ENCODE measurements at places on chromosomes 11 and 22.
A peak's percentile ranks its signal among the peaks of the same experiment; 100 is the strongest.

- DNase-seq: no peak
These were observed 55.8 kb upstream of the RRAS2 start for GRCh38 chr11:14414470-14415461.

- no peak for DNase-seq
These were observed 569 bp upstream of the YPEL1 start for GRCh38 chr22:21736084-21736642.

- no peak for DNase-seq
These were observed 24.6 kb upstream of the ZBTB16 start for GRCh38 chr11:114034956-114035355.

- no peak for DNase-seq
These were observed 96.4 kb upstream of the LDLRAD3 start for GRCh38 chr11:35847473-35847872.

DNA sequence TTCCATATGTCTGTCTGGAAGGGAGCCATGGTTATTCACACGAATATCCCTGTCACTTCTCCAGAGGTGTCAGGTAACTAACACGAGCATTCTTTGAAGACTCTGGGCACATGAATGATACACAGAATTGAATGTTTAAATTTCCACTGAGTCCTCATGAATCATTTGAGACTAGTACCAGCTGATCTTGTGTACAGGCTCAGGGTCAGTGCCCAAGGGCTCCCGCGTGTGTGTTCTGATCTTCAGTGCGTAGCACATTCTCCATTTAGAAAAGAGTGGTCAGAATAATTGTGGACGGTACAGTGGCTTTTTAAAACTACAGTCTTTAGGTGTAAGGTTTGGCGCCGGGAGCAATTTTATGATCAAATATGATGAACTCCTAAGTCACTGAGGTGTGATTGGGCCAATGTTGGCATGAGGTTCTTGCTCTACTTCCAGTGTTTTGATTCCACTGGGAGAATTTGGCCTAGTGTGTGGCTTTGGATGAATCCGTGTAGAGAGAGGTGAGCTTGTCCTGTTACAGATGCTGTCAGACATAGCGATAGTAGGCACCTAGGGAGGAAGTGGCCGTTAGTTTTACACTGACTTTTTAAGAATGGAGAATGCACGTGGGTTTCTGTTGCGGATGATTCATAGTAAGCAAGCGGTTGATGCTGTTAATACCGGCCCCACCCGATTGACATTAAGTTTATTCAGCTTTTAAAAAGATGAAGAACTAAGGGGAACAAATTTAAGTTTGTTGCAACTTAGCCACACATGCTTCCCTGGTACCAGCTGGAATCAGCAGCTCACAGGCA lies 22.2 kb downstream of the NUP50 start:
- DNase-seq: no peak

DNA sequence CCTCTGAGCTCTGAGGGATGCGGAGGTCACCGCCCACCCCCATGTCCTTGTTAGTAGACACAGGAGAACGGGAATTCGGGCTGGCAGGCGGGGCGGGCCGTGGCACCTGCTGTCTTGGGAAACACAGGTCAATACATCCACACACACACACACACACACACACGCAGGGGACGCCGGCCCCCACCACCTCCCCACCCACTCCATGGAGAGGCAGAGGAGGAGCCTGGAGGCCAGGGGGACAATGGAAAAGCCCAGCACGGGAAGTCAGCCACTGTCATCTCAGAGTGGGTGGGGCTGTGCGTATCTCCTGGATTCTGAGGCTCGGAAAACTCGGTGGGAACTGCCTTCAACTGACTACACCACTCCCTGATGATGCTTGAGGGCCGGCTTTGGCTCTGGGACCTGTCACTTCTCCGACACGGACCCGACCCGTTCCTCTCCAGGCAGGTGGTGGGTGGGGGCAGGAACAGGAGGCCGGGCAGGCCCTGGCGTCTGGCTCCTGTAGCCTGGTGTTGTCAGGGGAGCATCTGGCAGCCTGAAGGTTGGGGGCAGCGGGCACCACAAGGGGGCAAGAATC lies 18.5 kb upstream of the TMEM184B start:
- no peak for DNase-seq

DNA sequence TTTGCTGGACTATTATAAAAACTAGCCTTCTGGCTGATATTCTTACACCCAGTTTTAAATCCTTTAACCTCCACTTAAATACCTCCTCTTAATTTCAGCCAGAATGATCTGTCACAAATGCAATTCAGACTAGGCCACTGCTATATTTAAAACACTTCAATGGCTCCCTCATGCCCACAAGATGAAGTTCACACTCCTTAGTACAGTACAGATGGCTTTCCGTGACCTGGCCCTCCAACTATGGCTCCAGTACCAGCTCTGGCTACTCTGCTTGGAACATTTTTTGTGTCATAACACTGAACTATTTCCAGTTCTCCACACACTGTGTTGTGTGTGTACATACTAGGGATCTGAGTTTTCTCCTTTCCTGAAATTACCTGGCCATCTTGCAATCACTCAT lies 353.4 kb downstream of the SOX6 start:
- no peak for DNase-seq

GRCh38 chr11:35065566-35065965 lies 73.4 kb upstream of the CD44 start:
- no peak for DNase-seq

DNA sequence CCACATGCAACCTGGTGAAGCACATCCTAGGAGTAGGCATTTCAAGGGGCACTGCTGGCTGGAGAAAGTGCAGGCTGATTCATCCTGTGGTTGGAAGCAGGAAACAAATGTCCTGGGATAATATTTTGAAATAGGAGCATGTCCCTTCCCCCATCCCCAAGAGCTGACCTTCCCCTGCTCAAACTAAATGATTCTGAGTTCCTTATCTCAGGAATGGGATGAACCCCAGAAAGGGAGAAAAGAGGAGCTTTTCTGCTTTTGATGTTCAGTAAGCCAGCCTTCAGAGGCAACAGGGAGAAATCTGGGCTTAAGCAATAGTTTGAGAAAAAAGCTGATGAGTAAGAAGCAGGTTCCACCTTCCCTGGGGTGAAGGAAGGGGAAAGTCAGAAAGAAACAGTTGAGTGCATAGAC lies 19.5 kb upstream of the SPON1 start:
- DNase-seq: no peak

GRCh38 chr22:46577368-46578249 lies 40.2 kb upstream of the CELSR1 start:
- no peak for DNase-seq

DNA sequence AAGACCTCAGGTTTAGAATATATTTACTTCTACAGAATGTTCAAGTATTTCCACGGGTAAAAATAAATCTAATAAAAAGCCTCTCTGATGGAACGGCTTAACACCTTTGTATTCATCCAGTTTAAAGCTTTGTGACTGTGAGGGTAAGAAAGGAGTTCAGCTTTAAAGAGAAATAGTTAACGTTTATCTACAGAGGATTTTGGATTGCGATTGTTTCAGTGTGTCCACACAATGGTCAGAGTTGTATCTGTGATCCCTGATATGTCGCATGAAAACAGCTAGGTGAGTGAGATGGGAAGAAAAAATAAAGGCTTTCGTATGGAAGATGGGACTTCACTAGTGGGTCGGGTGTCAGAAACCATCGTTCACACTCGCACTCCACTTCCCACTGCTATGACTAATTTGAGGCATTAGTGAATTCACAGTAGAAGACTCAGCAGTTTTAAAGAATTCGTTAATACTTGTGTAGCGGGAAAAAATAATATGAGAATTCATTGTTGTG lies 1.6 kb downstream of the APLP2 start:
- DNase-seq: no peak

DNA sequence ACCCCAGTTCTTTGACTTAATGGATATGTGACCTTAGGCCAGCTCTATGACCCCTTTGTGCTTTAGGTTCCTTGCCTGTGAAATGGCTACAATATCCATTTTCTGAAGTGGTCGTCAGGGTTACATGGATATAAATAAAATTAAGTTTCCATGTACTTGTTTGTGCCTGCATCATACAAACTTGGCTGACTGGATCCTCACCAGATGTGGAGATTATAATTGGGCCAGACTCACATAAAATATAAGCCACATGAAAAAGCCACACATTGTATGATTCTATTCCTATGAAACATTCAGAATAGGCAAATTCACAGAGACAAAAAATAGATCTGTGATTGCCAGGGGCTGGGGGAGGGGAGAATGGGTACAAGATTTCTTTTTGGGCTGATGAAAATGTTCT lies 100.9 kb upstream of the USP47 start:
- no peak for DNase-seq

DNA sequence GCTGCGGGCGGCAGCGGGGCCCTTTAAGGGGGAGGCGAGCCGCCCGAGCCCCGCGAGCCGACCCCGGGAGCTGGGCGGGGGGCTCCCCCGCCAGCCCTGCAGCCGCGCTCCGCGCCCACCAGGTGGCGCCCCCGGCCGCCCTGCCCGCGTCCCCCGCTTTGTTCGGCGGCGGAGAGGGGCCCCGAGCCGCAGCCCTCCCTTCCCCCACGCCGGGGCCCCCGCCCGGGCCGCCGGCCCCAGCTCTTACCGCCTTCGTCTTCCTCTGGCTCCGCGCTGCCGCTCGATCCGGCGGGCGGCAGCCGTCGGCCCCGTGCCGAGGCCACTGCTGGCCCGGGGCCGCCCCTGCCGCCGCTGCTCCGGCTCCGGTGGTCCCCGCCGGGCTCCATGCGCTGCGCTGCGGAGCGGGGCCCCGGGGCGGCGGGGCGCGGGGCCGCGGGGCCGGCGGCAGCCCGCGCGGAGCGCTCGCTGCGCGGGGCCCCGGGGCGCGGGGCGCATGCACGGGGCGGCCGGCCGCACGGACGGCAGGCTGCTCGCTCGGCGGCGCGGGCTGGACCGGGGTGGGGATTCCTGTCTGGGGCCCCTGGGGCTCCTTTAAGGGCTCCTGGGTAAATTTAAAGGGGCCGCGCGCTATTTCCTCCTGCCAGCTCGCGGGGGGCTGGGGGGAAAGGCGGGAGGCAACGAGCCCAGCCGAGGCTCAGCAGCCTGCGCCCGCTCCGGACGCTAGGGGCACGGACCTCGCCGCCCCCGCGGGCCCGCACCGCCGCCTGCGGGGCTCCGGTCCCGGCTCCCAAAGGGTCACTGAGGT lies at the start of gene ZFTA:
ZFTA (minus strand) TSS at position 539 of the 805 bp plus-strand sequence; CDS start at position 386, 153 bp downstream.
- peak; percentile 83 for DNase-seq

DNA sequence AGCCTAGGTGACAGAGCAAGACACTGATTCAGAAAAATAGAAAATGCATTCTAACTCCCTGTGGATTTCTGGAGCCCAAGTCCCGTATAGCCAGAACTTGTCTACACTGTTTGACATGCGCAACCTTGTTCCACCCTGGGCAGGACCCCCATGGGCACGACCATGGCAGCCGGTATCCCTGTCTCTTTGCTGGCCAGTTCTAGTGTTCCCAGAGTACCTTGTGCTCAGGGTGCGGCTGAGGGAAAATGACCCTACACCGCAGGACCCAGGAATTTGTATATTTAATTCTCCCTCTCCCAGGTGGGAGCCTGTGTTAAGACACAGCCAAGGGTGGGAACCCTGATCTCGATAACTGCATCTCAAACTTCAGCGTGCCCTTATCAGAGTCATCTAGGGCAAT lies 36.7 kb upstream of the RIC3 start:
- DNase-seq: no peak

- no peak for DNase-seq
These were observed 27.7 kb upstream of the SHANK2 start for GRCh38 chr11:71279916-71280645.

DNA sequence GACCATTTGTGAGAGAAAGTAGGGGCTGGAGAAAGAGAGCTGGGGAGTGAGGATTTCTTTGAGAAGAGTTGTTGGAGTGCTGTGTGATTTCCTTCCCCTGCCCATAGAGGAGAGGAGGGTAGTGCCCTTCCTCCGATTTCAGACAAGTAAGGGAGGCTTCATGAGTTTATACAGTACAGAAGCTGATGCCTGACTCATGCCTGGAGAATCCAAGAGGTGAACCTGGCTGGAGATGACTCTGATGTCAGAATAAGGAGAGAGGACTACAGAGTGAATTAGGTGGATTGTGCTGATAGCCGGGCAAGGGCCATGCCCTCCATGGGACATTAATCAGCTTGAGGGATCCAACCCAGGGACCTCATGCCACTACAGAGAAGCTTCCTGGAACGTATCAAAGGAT lies 91.6 kb downstream of the FAR1 start:
- DNase-seq: no peak

DNA sequence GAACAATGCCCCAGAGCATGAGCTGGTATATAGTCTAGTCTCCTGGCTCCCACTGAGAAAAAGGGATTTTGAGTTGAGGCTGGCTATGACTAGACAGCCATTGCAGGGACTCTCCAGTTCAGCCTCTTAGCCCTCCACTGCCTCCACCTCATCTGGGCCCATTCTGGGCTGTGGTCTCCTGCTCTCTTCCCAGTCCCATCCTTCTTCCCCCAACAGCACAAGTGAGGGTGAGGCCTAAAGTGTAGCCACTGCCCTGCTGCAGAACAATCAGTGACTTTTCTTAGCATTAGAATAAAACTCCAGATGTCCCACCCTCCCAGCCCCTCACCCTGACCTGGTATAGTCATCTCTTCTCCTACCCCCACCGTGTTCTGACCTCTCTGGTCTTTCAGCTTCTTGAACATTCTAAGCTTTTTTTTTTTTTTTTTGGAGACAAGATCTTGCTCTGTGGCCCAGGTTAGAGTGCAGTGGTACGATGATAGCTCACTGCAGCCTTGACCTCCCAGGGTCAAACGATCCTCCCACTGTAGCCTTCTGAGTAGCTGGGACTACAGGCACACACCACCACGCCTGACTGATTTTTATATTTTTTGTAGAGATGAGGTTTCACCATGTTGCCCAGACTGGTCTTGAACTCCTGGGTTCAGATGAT lies 4.3 kb downstream of the MED15 start:
- no peak for DNase-seq

DNA sequence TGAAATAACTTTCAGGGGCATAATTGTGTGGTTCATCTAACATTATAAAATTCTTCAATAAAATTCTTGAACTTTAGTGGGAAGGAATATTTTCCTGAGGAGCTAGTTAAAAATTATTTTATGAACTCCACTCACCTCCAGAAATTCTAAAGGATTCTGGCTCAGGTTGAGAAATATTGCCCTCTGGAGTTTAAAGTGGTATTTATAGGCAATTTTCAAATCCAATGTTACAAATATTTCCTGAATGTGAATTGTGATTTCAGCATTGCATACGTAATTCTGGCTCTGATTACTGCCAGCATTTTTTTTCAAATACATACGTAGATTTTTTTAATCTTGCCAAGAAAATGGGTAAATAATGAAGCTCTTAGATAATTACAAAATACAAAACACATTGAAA lies 598.2 kb upstream of the ANO3 start:
- no peak for DNase-seq

DNA sequence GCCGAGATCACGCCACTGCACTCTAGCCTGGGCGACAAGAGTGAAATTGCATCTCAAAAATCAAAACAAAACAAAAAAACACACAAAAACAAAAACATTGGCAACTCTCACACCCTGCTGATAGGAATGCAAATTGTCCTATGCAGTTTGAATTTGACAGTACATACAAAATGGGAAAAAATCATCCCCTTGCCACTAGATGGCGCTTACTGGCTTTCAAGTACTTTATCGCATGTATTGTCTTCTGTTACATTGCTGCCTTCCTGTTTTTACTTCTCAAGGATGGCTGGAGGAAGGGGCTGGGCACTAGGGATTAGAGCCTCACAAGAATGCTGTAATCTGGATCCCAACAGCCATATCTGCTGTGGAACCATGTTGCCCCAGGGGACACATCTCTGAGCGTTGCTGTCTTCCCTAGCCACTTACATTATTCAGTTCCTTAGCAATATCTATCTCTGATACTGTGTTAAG lies 59.4 kb upstream of the A4GALT start:
- DNase-seq: peak; percentile 50
